Activated CD8-positive, alpha-beta memory T cell treated with anti-CD3 and anti-CD28 coated beads, Interleukin-2, amount 50 U/mL, for 4 hours (primary cell): ENCODE measurements at places on chromosomes 1 and 21.

GRCh38 chr1:86914601-86914997 lies at the start of gene HS2ST1:
HS2ST1 (plus strand) TSS chr1:86914635.
- no peak for DNase-seq

- DNase-seq, result no peak
Observed at GRCh38 chr1:28122183-28122582, 33.8 kb upstream of the EYA3 start.

- DNase-seq, result no peak
Observed at GRCh38 chr1:146039844-146040194, 18.3 kb upstream of the HJV start.

- DNase-seq, result no peak
Observed at GRCh38 chr1:201649761-201650622, 111.1 kb downstream of the NAV1 start.

DNA sequence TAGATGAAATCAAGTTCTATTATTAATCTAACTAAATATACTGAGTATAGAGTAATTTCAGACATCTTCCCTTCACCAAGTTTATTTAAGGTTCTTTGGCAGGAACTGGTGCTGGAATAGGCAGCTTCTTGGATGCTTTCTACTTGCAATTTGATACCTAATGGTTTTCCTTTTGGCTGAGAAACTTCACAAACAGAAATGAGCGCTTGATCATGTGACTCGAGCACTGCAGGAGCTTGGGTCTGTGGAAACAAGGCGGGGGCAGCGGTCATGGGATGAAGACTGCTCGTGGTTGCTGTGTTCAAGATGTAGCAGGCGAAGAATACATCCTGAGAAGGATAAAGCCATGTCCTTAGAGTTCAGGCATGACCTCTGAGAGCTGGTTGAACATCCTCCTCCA lies 136.8 kb downstream of the PTPRC start:
- no peak for DNase-seq

DNA sequence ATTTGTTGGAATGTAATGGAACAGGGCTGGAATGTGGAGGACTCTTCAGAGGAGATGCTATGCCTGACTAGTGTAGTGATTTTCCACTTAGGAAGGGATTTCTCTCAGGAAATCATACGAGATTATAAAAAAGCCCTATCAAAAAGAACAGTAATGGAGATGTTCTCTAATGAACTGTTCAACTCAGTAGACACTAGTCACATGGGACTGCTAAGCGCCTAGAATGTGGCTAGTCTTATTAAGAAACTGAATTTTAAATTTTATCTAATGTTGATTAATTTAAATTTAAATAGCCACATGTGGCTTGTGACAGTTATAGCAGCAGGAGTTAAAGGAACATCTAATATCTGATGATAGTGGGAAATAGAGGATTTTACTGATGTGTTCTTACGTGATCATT lies 94.0 kb downstream of the SLC35F3 start:
- DNase-seq, result no peak

GRCh38 chr1:76240316-76240715 lies 165.8 kb downstream of the ST6GALNAC3 start:
- no peak for DNase-seq

GRCh38 chr1:7719468-7720094 lies 51.5 kb upstream of the VAMP3 start:
- no peak for DNase-seq

- no peak for DNase-seq
Observed at GRCh38 chr1:111967886-111968285, 21.6 kb downstream of the KCND3 start.
